Activated CD8-positive, alpha-beta memory T cell treated with anti-CD3 and anti-CD28 coated beads, Interleukin-2, amount 50 U/mL, for 4 hours (primary cell): ENCODE measurements at places on chromosomes 12 and 14.

DNA sequence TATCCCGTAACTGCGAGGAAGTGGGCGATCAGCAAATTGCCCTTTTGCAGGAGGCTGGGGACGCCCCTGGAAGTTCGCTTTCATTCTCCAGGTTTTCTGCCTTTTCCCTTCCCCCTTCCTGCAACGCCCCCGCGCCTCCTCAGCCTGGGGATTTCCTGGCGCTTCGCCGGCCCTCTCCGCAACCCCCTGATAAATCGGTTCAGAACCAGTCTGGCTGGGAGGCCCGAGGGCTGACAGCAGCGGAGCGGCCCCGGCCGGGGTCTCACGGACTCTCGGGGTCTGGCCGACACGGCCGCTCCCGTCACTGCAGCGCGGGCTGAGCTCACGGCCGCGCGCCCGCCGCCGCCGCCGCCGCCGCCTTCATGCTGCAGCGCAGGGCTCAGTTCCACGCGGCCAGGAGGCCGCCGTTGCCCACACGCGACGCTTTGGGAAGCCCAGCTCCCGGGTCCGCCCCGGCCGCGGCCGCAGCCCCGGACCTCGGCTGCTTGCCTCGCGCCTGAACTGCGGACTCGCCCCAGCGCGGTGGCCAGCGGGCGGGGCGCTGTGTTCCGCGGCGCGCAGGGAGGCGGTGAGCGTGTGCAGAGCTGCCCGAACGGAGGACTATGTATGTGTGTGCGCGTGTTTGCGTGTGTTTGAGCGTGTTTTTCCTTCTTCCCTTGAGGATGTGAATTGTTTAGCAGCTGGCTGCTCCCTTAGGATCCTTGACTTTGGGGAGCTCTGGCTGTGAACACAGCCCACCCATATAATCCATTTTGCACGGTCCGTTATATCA is at the start of gene LRFN5:
Gene LRFN5, plus strand, starts transcription at position 345 of the 772 bp plus-strand sequence.
- no peak for DNase-seq

- no peak for DNase-seq
Measured at GRCh38 chr14:89247457-89248122, 169.4 kb downstream of the FOXN3 start.

DNA sequence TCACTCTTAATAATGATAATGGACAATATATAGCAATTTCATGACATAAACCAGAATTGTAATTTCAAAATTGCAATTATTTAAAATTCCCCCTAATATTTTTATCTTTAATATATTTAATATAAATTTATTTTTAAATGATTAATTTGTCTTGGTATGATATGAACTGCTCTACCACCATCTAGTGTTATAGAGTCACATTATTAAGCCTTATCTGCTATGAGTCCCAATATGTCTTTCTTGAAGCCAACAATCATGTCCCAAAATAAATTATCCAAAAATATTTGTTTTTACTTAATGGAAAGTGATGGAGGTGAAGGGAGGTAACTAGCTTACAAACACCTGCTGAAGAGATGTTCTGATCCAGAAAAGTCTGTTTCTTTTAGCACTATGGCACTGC is 151.4 kb downstream of the KCNC2 start:
- DNase-seq = no peak

GRCh38 chr14:50813544-50813863 is 17.5 kb downstream of the NIN start:
- no peak for DNase-seq

GRCh38 chr12:122276242-122276641 is 9.9 kb upstream of the VPS33A start:
- no peak for DNase-seq

GRCh38 chr14:96940009-96940408 is 142.8 kb downstream of the VRK1 start:
- no peak for DNase-seq

GRCh38 chr12:101747697-101748096 is 8.4 kb upstream of the SYCP3 start:
- DNase-seq = no peak

DNA sequence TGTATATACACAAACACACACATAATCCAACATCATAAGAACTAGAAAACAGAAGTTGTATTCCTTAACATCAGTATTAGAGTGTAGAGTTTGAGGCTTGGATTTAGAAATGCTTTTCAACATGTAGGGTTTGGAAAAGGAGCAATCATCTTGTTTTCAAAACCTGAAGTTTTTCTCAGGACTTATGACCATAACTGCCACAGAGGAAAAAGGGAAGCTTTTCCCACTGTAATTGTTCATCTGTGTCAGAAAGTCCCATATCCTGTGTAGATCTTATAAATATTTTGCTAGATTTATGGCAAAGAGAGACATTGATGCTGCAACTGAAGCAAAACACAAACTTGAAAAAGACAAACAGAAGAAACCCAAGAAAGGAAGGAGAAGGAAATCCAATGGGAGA is 115.7 kb downstream of the GRIP1 start:
- no peak for DNase-seq

- no peak for DNase-seq
Measured at GRCh38 chr14:72588521-72588920, 305.4 kb downstream of the DPF3 start.

- DNase-seq = no peak
Measured at GRCh38 chr12:58443981-58444371, 476.3 kb downstream of the LRIG3 start.

DNA sequence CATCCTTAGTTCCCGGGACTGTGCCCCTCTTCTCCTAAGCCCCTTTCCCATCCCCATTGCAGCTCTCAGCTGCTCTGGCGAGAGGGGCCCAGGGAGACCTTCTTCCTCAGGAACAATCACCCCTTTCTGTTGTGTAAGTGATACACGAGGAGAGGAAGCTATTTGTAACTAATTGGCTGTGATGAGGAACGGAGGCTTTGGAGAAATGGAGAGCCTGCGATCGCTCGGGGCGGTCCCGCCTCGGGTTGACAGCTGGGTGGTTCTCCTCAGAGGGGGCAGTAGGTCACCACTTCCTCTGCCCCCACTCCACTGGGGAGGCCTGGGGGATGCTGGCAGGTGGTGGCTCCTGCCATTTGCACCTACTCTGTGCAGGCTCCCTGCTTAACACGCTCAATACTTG is 6.6 kb upstream of the PGF start:
- no peak for DNase-seq

DNA sequence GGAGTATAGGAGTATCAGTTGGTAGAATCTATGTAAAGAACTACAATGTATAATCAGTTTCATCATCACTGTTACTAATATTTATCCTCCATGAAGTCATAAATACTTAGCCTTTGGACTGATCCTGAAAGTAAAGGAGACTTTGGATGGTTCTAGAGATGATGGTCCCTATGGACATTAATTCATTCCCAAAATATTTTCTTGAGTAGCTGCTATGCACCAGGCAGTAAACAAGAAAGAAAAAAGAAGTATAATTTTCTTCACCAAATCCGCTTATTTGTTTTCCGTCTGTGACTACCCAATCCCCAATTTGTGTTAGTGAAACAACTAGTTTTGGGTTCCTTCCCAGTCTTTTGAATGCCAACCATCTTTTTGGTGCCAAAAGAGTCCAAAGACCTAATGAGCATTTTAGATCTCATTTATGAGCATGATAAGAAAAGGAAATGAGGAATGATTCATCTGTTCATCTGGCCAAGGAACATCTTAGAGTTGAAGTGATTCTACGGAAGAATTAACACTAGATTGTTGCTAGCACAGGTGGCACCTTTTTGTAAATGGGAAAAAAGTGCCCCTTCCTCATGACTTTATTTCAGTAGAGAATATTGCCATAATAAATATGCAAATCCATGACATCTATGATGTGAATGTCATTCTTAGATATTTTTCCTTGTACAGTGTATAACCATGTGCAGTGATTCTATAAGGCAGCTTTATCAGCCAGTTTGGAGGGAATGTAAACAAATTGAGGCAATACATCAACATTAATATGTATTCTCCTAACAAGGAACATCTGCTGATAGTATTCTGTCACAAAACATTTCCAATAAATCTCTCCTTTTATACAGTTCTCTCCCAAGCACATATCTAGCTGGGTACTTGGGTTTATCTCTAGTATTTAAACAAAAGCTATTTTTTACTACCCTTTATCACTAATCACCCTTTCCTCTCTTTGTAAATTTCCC is 85.1 kb upstream of the CCDC91 start:
- DNase-seq = no peak

DNA sequence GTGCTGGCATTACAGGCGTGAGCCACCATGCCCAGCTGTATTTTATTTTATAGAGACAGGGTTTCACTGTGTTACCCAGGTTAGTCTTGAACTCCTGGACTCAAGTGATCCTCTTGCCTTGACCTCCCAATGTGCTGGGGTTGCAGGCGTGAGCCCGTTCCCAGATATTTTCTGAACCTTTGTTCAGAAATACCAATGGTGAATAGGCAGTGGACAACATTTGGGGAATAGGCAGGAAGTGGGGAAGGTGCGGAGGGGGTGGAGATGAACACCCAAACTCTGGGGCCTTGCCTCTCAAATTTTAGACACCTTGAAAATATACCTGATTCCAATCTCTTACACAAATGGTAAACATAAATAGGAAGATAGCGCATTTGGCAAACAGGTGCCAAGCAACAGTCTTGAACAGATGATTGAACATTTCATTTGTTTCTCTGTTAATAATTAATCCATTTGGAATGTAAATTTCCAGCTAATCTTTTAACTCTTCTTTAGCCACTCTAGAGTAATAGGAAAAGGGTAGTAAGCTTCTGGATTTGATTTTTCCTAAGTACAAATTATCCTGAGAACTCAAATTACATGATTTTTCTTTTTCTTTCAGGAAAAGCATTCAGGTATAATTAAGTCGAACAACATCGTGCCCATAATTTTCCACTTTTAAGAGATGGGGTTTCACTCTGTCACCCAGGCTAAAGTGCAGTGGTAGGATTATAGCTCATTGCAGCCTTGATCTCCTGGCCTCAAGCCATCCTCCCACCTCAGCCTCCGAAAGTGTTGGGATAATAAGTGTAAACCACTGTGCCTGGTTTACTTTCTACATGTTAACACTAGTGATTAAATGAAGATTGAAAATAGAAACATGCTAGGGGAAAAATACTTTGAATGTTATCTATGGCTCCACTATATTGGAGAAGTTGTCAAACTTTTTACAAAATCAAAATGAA is 22.9 kb upstream of the RNF34 start:
- no peak for DNase-seq

DNA sequence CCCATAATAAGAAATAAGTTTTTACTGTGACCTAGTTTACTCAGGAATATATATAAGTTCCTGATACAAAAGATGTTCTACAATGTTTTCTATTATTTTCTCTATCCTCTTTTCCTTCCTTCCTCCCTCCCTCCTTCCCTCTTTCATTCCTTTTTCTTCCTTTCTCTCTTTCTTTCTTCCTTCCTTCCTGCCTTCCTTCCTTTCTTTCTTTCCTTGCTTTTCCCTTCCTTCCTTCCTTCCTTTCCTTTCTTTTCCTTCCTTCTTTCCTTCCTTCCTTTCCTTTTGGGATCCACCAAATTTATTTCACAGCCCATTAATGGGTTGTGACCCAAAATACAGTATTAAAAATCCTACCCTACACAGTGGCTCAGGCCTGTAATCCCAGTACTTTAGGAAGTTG is 3.9 kb upstream of the VDR start:
- no peak for DNase-seq

GRCh38 chr12:88144037-88144436 is 1.9 kb downstream of the TMTC3 start:
- DNase-seq = no peak

DNA sequence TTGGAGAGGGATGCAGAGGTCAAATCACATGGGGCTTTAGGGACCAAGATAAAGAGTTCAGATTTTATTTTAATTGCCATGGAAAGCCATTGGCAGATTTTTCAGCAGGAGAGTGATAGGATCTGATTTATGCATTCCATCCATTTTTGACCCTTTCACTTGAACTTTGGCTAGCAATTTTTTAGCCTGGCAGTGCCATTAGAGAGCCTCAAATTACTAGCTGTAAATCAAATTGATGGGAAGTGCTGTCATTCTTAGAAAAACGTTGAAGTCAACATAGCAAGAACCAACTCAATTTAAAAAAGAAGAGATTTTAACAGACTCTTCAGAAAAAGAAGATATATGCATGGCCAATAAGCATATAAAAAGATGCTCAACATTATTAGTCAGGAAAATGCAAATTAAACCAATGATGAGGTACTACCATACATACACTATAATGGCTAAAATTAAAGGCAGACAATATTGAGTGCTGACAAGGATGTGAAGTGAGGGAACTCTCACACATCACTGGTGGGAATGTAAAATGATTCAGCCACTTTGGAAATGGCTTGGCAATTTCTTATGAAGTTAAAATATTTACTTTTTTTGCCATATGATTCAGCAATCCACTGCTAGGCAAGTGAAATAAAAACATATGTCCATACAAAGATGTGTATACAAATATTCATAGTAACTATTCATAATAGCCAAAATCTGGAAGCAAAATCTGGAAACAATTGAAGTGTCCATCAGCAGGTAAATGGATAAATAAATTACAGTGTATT is 89.7 kb downstream of the PTCSC3 start:
- no peak for DNase-seq

DNA sequence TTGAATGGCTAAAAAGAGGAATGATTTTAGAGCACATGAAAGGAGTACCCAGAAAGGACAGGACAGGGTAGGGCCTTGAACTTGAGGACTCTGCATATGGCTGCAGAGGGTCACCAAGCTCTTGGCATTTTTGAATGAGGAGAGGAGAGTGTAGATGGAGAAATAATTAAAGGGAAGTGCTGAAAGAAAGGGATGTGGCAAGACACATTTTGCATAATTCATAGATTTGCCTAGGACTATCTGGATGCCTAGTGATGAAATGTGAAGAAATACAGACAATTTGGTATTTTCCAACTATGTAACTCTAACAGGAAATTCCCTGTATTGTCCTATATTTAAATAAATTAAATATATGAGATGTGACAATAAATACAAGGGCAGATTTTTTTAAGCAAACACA is 27.5 kb upstream of the MDM1 start:
- no peak for DNase-seq

DNA sequence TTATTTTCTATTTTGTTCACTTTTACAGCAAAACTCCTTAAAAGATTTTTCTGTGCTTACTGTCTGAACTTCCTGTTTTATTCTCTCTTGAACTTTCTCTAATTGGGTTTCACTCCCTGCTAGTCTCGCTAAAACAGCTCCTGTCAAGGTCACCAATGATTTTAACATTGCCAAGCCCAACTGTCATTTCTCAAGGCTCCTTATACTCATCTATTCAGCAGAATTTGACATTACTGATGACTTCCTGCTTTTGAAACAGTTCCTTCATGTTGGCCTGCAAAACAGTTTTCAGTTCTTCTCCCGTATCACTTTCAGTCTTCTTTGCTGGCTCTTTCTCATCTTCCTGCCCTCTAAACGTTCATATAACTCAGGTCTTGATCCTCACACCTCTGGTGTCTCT is 268.5 kb upstream of the USP15 start:
- DNase-seq = no peak

GRCh38 chr12:10968765-10969456 is 17.8 kb downstream of the TAS2R50 start:
- DNase-seq = no peak

GRCh38 chr14:66485910-66486421 is at the start of gene CCDC196:
TSS of gene CCDC196 (plus strand) at chr14:66486371. CDS start at chr14:66486503, 132 bp downstream.
- no peak for DNase-seq

GRCh38 chr12:112381406-112381882 is 787 bp downstream of the HECTD4 start:
- no peak for DNase-seq

- no peak for DNase-seq
Measured at GRCh38 chr14:65804439-65805112, 392.0 kb downstream of the FUT8 start.

GRCh38 chr14:54777395-54777794 is 125.2 kb downstream of the GCH1 start:
- DNase-seq = no peak
